ENCODE measurements at places on chromosomes 4 and X.

- DNase-seq, result no peak
These were observed 64.7 kb downstream of the WFS1 start for GRCh38 chr4:6334203-6334887.

DNA sequence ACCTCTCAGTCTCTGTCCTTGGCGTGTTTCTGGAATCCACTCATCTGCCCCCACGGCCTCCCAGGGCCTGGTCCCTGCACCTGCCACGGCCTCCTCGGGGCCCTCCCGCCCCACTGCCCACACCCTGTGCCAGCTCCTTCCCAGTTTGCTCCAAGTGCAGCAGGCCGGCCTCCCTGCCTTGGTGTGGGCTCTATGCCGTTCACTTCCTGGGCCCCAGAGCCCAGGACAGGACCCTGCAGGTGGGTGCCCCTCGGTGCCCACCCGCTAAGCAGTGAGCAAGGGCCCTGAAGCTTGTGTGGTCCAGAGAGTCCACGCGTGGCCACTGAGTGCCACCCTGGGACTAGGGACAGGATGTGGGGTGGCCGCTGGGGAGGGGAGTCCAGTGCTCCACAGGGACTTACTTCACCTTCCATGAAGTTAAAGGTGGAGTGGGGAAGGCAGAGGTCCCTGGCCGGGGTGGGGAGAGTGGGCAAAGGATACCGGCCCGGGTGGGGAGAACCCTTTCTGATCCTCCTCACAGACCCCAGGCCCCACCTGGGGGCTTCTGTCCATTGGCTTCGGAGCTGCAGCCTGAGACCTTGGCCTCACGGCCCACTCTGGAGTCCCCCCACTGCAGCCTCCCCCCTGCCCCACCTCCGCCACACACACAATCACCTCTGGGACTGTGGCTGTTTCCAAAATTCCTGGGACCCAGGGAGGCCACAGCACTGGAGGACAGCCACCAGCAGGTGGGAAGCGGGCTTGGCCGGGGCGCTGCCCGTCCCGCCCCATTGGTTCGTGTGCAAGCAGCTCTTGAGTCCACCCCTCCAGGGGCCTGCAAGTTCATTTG is 60.0 kb upstream of the NKX1-1 start:
- DNase-seq, result no peak

DNA sequence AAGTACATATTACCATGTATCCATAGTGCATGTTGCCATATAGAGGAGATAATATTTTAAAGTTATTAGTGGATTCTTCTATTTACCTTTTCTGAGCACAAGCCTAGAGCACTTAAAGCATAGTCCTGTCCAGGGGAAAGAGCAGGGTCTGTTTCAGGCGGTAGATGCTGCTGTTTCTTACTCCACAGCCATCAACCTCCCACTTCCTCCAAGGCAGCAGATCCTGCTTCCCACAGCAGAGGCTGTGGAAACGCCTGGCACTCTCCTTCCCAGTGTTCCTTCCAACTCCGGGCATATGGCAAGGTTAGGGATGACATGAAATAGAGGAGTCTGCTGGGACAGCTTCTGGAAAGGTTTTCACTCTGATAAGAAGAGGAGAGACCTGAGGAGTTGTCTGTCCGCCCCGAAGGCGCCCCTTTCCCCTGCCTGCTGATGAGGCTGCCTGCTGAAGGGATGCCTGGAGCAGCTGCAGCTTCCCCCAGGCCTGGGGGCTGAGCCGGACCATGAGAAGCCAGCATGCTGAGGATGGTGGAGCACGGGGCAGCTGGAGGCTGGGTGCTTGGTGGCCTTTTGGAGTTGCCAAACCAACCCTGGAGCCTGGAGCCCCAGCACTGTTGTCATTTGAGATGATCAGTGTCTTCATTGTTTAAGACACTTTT is 43.9 kb upstream of the SLC25A4 start:
- DNase-seq, result no peak

DNA sequence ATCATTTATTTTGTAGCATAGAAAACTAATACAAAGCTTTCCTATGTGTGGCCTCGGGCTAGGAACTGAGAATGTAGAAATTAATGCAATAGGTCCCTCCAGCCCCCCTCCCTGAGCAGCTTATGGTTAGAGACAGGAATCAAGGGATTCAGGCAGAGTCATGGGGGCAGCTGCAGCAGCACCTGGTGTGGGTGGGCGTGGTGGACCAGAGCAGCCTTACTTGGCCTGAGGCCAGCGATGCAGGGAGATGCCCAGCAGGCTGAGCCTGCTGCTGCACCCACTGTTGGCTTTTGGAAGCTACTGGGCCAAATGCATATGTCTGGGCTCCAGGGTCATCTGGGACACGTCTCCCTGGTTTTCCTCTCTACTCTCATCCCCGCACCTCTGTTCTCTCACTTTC is 74.0 kb downstream of the STK32B start:
- DNase-seq, result no peak

DNA sequence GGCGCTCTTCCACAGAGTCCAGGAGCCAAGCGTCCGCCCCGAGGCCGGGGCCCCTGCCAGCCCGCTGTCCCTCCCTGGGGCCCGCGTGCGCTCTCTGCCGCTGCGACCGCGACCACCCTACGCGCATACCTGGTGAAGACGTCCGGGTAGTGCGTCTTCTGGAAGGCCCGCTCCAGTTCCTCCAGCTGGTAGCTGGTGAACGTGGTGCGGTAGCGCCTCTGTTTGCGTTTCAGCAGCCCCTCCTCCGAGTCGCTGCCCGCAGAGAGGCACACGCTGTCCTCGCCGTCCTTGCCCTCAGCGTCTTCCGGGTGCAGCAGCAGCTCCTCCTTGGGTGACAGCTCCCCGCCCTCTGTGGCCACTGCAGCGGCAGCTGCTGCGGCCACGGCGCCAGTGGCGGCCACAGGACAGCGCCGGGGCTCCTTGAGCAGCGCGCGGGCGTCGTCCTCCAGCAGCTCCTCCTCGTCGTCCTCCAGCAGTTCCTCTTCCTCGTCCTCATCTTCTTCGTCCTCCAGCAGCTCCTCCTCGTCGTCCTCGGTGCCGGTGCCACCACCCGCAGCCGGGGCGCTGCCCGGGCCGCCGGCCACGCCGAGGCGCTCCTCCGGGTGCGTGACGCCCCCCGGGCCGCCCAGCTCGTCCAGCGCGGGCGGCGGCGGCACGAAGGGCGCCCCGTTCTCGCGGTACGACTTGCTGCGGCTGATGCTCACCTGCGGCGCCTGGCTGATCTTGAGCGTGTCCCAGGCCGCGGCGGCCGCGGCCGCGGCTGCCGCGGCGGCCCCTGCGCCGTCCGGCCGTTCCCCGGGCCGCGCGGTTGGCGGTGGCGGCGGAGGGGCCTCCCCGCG is 2.8 kb downstream of the ARX start:
- DNase-seq, result no peak

DNA sequence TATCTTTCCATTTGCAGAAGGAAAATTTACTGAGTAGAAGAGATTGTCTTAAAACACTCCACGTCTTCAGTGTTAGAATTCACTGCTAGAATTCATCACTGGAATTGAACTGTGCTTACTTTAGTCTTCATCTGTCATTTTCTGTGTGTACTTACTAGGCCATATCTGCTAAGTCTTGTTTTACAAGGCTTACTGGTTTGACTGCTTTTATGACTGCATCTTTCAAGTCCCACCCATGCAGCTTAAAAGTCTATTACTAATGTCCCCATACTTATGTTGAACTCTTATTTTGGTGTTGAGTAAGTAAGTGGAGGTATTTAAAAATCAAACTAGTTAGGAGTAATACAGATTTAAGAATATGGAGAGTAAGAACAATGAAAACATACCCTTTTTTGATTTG is 14.6 kb downstream of the CLCN3 start:
- no peak for DNase-seq

GRCh38 chr4:154478128-154478527 is 13.5 kb downstream of the DCHS2 start:
- DNase-seq, result no peak

DNA sequence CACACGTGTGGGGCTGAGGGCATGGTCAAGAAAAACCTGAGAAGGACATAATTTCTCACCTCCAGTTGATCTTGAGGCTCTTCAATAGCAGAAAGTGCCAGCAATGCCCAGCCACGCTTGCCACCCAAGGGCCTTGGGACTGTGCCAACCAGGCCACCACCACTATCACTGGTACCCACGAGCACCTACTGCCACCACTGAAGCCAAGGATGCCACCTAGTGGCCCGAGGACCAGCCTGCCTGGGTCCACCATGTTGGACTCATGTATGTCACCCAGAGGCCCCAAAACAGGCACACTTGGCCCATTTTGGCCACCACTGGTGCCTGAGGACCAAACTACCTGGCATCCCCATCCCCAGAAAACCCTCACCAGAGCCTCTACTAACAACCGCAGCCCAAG is 191.8 kb downstream of the ADAM29 start:
- DNase-seq, result no peak

- DNase-seq, result no peak
These were observed 83.4 kb downstream of the UCHL1 start for GRCh38 chr4:41339812-41340809.

- no peak for DNase-seq
These were observed 298.1 kb downstream of the UNC5C start for GRCh38 chr4:95250544-95251137.

- no peak for DNase-seq
These were observed 559 bp upstream of the RHOH start for GRCh38 chr4:40196272-40196671.

DNA sequence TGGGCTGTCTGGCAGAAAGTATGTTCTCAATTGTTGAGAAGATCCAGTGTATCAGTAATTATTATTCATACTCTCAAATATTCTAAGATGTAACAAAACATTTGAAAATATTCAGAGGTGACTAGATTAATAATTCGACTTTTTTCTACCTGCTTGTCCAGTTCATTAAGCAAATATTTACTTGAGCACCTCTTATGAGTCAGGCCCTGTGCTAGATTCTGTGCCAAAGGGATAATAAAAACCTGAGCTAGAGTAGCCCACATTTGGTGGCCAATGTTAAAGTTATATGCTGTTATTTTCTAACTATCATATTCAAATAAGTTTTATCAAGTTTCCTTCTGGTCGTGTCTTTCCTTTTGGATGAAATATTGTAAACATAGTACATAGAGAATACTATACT is 58.5 kb downstream of the ARHGAP10 start:
- DNase-seq, result no peak

GRCh38 chr4:127856196-127856812 is 24.4 kb upstream of the PLK4 start:
- no peak for DNase-seq

DNA sequence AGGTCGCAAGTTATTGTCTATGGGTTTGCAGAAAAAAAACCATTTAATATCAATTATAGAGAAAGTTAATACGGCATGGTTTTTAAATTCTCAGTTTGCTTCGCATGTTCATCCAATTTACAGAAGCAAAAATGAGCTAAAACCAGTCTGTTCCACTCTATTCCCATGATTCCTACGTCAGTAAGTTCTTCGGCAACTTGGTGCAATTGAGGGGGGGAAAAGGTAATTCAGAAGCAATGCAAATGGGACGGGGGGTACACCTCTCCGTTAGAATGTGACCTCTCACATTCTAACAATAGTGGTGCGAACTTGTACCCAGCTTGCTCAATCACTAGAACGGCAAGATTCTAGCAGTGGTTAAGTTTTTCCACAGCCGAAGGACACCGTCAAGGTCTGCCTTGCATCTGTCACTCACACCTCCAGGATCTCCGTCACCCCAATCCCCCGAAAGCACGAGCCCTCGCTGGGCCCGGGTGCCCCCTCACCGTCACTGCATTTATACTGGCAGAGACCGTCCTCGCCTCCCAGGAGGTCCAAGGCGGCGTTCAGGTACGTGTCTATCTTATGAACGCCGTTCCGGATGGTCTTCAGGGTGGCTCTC is 653 bp downstream of the PLA2G12A start:
- DNase-seq, result no peak

DNA sequence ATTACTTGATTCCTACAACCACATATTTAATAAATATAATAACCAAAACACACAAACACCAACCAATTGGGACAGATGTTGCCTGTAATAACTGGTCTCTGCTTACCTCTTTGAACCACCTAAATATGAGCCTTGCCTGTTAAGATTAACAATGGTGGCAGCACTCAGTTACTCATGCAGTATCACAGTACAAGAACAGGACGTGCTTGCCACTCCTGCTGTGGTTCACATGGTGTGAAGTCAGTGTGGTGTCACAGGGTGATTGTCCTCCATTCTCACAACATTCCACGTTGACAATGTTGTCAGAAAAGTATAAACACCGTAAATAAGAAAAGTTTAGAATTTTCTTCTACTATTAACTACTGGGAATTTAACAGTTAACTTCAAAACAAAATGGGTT is 365.0 kb downstream of the PPP3CA start:
- no peak for DNase-seq

- no peak for DNase-seq
These were observed 367.6 kb upstream of the AGA start for GRCh38 chr4:177809791-177810190.

DNA sequence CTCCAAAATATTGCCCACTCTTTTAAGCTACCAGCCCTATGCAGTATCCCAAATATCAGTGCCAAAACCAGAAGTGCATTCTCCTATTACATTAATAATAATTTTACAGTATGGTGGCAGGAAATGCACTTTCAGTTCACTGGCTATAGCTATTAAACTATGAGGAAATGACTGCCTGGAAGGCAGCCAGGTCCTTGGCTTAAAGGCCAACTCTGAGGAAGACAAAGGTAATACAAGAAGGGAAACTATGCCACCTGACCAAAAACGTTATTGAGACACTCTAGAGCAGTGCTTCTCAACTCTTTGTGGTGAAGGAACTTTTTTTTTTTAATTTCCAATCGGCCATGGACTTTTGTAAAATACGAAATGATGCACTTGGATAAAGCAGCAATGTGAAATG is 133.6 kb upstream of the VAMP7 start:
- DNase-seq, result no peak

DNA sequence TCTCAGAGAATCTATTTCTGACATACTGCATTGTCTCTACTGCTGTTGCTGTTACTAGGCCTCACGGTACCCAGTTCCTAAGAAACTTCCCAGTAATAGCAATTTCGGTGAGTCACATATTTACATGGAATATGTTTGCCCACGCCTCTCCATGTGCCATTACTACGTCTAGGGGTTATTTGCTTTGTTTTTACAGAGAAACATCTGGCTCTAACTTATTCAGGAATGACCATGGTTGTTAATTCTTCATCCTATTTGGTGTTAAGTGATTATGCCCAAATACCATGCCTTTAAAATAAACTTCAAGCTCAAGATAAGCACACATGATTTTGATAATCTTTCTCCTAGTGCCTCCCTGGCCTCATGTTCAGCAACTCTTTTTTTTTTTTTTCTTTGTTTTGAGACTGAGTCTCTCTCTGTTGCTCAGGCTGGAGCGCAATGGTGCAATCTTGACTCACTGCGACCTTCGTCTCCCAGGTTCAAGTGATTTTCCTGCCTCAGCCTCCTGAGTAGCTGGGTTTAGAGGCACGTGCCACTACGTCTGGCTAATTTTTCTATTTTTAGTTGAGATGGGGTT is 101.0 kb upstream of the HS3ST1 start:
- no peak for DNase-seq

Measured in stimulated activated CD4-positive, alpha-beta T cell treated with anti-CD3 and anti-CD28 coated beads, TNF-alpha, amount 100 ng/mL, for 48 hours (primary cell).